AG04450 (cell line): ENCODE measurements at places on chromosomes 12 and 14.

DNA sequence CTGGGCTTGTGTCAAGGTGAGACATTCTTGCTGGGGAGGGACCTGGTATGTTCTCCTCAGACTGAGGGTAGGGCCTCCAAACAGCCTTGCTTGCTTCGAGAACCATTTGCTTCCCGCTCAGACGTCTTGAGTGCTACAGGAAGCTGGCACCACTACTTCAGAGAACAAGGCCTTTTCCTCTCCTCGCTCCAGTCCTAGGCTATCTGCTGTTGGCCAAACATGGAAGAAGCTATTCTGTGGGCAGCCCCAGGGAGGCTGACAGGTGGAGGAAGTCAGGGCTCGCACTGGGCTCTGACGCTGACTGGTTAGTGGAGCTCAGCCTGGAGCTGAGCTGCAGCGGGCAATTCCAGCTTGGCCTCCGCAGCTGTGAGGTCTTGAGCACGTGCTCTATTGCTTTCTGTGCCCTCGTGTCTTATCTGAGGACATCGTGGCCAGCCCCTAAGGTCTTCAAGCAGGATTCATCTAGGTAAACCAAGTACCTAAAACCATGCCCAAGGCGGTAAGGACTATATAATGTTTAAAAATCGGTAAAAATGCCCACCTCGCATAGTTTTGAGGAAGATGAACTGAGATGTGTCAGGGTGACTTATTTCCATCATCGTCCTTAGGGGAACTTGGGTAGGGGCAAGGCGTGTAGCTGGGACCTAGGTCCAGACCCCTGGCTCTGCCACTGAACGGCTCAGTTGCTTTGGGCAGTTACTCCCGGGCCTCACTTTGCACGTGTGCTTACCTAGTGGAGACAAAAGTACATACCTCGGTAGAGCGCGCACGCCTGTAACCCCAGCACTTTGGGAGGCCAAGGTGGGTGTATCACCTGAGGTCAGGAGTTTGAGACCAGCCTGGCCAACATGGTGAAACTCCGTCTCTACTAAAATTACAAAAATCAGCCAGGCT lies 4.3 kb downstream of the GAPDH start:
- no peak for DNase-seq

- no peak for DNase-seq
These were observed 249.1 kb downstream of the DPY19L2 start for GRCh38 chr12:63419154-63419553.

- DNase-seq, result no peak
These were observed 463.1 kb downstream of the RAD51B start for GRCh38 chr14:68282479-68283377.

GRCh38 chr12:54217774-54218241 lies 29.0 kb upstream of the SMUG1 start:
- no peak for DNase-seq

- DNase-seq, result no peak
These were observed 287.9 kb downstream of the RPAP3 start for GRCh38 chr12:47417955-47418354.

DNA sequence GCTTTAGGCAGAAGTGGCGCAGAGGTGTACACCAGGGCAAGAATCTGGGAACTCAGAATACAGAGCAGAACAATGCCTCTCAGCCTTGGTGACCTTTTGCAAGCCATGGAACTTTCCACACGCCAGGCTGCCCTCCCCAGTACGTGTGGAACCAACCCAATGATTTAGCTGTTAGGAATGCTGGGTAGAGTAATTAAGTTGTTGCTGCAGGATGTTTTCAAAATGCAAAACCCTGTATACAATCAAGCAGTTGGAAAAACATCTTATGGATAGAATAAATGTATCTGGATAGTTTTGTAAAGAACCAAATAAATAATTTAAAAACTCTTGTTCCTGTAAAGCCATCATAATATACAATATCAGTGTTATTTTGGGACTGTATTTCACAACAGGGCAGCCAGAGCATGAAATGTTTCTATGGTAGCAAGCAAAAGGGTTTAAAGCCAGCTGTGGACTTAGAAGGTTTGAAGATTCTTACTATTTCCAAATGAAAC lies 19.4 kb downstream of the PPP1R36 start:
- no peak for DNase-seq

DNA sequence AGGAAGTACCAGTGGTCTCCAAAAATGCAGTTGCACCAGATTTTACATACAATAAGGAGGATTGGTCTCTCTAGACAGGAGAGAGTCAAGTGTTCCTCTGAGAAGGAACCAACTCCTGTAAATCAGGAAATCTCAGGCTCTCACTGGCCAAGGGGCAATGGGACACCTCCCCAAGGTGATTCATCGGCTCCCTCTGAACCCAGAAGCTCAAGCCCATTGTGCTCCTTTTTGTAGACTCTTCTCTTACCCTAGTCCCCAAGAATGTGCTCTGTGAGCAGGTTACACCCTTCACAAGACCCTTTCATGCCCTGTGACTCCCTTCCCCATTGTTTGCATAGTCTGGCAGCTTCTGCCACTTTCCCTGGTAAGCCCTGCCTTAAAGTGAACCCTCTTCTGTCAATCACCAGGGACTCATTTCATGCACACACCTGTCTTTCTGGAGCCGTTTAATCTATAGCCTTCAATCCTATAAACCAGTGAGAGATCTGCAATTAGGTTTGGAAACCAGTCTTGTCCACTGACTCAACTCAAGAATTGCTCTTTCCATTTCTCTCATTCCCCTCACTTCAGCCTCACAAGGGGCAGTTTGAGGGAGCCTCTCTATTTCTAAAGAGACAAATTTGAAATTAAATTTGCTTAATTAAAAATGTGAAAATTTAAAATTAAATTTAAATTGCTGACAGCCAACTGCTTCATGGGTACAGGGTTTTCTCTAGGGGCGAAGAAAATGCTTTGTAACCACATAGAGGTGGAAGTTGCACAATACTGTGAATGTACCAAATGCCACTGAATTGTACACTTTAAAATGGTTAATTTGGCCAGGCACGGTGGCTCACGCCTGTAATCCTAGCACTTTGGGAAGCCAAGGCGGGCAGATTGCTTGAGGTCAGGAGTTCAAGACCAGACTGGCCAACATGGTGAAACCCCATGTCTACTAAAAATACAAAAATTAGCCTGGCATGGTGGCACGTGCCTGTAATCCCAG lies 38.3 kb upstream of the LTA4H start:
- DNase-seq, result no peak

DNA sequence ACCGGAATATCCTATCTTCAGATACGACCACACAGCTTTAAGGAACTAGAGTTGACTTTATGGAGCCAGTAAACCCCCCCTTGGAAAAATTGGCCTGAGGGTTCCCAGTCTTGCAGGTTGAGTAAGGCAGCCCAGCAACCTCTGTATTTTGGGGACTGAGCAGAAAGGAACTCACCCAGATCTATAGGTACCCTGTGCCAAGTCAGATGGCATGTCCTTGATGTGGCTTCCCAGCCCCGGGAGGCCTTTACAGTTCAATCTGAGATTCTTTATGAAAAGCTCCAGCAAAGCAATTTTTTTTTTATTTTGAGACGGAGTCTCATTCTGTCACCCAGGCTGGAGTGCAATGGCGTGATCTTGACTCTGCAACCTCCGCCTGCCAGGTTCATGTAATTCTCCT lies 27.6 kb downstream of the TMEM121 start:
- DNase-seq, result no peak

DNA sequence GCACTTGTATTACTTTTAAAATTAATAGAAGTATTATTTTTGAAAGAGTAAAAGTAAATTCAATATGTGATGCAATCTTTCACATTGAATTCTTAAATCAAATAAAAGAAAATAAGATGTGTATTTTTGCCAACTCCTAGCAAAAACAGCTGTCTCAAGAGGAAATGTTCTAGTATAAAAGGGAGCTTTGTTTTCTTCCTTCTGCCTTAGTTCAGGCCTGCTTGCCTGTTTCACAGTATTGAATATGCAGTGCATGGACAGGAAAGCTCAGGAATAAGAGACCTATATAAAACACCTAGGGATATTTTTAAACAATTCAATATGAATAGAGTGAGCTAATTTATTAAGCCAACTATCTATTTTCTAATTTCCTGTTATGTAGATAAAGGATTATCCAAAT lies 294.8 kb upstream of the G2E3 start:
- no peak for DNase-seq

DNA sequence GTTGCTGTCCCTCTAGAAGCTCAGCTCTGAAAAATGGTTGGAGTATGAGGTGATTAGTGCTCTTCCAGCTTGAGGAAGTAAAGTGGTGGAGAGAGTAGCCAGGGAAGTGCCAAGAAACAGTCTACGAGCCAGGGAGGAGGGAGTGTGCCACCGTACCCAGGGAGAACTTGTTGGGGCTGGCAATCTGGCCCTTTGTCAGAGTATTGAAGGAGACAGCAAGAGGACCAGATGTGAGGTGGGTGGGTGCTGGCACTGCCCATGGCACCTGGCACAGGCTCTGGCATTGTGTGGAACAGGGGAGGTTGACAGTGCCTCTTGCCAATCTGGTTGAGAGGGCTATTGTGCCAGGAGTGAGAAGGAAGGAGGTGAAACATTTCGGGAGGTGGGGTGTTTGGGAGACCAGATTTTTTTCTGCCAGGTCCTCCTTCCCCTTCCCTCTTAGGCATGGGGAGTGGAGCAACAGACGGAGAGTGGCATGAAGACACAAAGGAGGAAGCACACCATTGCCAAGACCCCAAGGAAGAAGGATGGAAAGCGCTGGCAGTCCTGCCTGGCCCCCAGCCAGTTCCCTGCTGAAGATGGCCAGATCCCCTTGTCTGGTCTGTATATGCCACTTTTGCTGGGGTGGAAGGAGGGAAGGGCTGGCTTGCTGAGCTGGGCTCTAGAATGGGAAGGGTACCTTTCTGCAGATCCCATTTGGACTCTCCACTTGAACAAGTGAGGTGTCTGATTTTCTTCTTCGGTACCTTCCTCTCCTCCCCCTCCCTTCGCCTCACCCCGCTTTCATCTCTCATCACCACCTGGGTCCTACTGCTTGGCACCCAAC lies 37.5 kb downstream of the ZFHX2 start:
- DNase-seq, result no peak

- DNase-seq, result no peak
These were observed 11.9 kb downstream of the ANKRD13A start for GRCh38 chr12:110010853-110011723.

DNA sequence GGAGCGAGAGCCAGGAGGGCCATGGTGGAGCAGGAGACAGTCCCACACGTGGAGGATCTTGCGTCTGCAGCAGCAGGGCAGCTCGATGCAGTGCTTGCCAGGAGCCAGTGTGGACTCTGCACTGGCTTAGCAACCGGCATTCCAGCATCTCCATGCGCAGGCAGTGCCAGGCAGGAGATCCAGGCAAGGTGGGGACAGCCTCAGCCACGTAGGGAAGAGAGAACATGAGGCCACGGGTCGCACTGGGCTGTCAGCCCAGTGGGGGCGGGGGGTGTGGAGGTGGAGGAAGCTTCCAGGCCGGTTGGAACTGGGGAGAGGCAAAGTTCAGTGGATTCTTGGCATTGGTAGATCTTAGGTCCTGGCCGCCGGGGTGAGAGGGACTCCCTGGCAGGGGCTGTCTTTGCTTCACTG lies 121.0 kb upstream of the EVL start:
- DNase-seq, result no peak

DNA sequence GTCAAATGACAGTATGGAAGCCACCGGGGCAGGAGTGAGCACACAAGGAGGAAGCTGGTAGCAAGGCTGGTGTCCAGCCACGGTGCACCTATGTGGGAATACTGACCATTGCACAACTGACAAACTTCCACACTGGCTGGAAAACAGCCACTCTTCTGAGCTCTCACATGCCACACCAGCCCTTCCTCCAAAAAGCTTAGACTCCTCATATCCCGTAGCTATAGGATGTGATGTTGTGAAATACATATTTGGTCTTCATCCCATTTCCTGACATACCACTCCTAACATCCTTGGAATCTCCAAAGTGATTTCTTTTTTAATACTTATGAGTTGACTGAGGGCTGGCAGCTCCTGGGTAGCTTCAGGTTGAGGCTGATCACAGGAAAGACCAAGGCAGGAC lies 103.6 kb downstream of the NTF3 start:
- DNase-seq, result no peak

GRCh38 chr14:51014086-51014485 lies 69.8 kb upstream of the PYGL start:
- DNase-seq, result peak; percentile 6

DNA sequence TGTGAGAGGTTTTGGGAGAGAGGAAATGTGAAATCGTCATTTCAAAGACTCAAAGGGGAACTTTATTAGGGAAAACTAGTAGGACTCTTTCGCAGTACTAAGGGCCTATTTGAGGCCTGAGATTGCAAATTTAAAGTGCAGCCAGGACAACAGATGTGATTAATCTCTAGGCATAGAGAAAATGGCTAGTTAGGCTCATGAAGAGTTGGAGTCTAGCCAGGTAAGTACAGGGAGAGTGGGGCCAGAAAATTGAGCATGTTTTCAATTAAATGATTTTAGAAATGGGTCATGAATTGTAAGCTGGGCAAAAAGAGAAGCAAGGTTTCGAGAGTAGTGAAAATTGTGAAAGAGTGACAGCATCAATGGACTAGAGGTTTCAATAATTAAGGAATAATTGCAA lies 91.9 kb upstream of the LMNTD1 start:
- no peak for DNase-seq

DNA sequence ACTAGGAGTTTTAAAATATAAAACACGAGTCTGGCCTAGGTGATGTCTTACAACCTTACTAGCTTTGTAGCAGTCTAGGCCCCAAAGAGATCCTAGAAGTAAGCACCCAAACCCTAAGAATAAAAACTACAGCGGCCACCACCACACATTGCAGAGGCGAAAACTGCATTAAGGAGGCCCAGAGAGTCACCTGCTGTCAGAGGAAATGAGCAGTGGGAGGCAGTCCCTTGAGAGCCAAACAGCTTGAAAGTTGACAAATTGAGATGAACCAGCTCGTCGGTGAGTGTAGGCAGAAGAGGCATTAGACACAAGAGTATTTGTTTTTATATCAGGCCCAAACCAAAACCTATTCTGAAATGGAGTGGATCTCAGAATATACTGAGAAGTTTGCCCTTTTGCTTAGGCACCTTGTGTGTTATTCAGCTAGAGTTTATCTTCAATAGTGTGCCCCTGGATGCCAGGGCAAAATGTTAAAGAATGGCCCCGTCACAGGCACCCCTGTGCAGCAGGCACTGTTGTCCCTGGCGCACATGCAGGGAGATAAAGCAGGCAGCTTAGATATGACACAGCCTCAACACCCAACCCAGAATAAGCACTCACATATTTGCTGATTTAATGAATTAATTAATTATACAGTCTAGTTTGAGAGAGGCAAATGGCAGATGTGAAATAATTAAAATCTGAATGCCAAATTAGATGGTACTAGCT lies 56.7 kb downstream of the TTC7B start:
- DNase-seq, result no peak

DNA sequence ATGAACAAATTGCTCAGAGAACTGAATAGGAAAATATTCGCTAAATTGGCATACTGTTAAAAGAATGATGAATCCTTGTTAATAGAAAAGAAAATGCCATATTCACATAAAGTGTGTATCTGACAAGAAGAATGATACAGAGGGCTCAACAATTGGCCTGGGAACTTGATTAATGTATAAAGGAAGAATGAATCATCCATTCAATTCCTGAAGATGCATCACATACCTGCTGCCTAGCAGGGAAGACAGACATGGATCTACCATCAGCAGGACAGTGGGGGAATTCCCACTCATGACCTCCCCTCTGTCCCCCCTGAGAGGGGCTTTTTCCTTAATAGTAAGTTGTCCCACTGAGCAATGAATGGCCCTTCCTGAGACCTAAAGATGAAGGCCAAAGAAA lies 13.5 kb downstream of the PTPN21 start:
- DNase-seq, result no peak

GRCh38 chr14:78829274-78829673 lies 659.1 kb downstream of the NRXN3 start:
- no peak for DNase-seq

GRCh38 chr12:124559182-124560017 lies 8.0 kb downstream of the NCOR2 start:
- DNase-seq, result no peak

GRCh38 chr14:75579882-75580281 lies 1.5 kb downstream of the FLVCR2 start:
- no peak for DNase-seq
